ENCODE measurements at places on chromosomes 5 and 9.

- DNase-seq: no peak
These were observed 1.3 kb downstream of the SEMA6A start for GRCh38 chr5:116573279-116573701.

GRCh38 chr9:33202552-33203201 lies 35.5 kb upstream of the B4GALT1 start:
- DNase-seq: no peak

GRCh38 chr5:177357459-177358351 lies at the start of gene RGS14:
Gene RGS14 (plus strand): TSS chr5:177357924. CDS start chr5:177358025, 101 bp downstream.
- DNase-seq: peak; percentile 72

DNA sequence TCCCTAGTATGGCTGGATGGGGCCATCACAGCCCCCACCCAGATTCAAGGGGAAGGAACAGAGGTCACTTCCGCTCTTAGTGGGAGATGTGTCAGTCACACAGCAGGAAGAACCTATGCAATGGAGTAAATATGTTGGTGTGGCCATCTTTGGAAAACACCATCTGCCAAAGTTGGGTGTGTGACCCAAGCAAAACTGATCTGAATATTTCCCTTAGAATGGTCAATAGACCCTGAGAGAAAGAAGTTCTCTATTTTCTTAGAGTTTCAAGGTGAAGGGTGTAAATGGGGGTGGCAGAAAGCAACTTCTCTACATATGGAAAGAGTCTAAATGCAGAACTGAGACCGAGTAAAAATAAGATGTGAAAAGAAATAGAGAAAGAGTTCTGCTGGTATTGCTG lies 212.7 kb downstream of the ESM1 start:
- no peak for DNase-seq

GRCh38 chr5:81556809-81557208 lies 162.9 kb upstream of the ACOT12 start:
- no peak for DNase-seq

DNA sequence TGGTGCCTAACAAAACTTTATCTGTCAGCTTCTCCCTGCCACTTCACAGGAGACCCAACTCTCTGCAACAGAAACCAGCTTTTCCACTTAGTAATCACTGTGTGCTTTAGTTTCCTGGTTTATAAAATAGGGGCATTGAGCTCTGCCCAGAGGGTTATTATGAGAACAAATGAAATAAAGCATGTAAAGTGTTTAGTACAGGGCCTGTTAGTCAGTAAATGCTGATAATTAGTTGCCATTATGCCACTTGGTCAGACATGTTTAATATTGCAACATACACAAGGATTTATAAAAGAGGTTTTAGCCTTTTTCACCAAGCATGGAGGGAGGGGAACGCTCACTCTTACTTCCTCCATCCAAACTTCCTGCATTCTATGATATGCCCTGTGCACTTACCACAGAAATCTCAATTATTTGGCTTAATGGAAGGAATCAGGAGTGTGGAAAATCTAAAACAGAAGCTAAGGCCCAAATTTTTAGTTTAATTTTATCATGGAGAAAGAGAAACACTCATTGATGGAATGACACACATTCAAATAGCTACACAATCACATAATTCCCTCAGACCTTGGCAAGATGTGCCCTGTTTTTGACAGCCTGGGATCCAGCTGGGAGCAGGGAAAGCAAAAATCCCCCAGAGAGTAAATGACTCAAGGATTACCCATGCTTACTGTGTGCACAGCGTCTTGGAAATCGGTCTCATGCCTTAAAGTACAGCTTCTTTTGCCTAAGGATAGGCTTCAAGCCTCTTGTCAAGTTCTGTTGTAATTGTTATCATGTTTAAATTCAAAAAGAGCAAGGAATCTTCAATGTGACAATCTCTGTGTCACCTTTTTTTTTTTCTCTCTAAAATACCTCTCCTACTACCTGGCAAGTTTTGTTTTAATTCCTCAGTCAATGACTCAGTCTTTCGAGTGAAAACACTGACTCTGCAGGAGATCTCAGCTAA lies 34.0 kb downstream of the ZNF474 start:
- no peak for DNase-seq

DNA sequence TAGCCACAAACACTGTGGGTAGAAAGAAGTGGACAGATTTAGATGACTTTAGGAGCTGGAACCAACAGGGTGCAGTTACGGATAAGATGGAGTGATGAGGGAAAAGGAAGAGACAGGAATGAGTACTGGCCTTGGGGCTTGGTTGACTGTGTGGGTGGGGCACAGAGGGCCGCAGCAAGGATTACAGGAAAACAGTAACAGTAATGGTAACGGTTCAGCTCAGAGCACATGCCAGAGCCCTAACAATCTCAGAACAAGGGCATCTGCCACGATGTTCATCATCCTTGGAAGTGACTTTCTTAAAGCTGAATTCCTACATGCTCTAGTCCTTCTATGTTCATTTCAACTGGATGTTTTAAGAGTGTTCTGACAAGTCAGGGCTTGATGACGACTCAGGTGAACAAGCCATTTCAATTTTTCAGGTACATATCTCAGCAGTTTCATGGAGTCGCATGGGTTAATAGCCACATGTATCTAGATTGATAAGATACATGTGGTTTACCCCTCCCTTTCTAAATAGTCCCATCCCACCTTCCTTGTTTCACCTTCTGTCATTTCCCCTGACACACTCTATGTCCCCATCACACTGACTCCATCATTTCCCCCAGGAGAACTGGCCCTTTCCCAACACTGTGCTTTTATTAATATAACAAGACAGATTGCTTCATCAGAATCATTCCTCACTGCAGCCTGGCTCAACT lies 65.0 kb downstream of the CEMIP2 start:
- DNase-seq: no peak

DNA sequence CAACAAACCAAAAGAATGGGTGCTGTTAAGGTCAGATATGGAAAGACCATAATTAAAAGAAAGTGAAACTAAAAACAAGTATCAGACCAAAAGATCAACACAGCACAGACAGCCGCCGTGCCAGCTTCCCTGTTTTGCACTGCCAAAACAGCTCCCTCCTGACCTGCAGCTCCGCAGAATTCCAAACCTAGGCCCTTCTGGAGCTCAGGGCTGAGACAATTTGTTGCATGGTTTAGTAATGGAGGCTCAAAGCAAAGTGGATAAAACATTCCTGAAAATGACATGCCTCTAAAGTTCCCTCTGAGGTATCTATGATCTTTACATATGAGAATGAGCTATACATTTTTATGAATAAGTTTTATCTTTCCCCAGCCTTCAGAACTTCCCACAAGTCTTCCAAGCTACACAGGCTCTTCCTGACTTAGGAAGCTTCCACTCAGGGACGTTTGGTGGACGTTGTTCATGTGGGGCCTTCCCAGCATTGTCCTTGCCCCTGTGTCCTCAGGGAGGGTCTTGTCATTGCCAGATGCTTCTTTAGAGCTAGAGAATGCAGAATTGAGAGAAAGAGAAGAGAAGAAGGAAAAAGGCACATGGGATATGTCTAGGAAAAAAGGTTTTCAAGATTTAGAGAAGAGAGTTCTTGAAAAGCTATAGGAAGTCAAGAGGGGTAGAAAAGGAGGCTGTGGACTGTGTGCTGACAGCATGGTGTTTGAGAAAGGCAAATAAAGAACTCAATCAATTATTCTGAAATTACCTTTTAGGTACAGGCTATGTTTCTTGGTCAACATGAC lies 28.4 kb upstream of the SSBP2 start:
- peak; percentile 30 for DNase-seq

DNA sequence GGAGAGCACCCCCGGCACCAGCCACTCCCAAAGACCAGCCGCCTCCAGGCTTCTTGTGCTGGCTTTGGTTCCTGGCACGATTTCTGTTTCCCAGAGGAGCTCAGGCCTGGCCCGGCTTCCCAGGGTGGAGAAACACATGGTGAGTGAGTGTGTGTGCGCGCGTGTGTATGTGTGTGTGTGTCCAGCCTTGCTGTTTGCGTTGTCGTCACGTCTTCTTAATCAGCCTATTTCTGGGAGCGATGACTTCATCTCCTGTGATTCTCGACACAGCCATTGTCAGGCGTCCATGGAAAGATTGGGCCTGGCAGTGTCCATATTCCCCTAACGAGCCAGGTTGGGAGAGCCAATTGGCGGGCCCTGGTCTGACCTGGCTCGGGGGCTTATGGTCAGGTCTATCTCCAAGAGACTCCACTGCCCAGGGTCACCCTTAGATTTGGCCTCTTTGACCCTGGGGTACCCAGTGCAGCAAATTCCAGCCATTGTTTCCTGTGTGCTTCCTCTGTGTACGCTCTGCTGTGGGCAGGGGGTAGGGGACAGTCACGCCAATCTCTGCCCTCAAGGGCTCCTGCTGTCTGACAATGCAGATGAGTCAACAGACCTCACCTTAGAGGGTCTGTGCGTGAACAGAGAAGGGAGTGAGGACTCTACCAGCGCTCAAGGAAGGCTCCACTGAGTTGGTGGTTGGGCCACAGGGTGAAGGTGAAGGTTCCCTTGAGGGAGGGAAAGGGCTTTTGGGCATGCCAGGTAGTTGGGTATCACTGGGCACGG lies 73.8 kb downstream of the DAB2IP start:
- DNase-seq: no peak

GRCh38 chr5:36273809-36274526 lies 27.7 kb downstream of the RANBP3L start:
- no peak for DNase-seq

DNA sequence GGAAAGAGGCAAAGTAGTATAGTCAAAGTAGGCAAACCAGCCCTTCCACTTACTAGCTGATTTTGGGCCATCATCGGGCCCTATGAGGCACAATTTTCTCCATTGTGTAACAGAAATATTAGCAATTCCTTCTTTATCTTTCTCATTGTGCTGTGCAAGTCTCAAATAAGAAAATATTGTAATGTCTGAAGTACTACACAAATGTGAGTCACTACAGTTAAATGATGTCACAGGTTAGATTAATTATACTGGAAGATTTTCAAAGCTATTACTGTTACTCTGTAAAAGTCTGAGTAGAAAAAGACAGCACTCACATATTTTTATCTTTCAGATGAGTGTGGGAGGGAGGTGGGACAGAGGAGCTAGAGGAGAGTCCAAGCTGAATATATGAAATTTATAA lies 12.4 kb upstream of the TMC1 start:
- no peak for DNase-seq

DNA sequence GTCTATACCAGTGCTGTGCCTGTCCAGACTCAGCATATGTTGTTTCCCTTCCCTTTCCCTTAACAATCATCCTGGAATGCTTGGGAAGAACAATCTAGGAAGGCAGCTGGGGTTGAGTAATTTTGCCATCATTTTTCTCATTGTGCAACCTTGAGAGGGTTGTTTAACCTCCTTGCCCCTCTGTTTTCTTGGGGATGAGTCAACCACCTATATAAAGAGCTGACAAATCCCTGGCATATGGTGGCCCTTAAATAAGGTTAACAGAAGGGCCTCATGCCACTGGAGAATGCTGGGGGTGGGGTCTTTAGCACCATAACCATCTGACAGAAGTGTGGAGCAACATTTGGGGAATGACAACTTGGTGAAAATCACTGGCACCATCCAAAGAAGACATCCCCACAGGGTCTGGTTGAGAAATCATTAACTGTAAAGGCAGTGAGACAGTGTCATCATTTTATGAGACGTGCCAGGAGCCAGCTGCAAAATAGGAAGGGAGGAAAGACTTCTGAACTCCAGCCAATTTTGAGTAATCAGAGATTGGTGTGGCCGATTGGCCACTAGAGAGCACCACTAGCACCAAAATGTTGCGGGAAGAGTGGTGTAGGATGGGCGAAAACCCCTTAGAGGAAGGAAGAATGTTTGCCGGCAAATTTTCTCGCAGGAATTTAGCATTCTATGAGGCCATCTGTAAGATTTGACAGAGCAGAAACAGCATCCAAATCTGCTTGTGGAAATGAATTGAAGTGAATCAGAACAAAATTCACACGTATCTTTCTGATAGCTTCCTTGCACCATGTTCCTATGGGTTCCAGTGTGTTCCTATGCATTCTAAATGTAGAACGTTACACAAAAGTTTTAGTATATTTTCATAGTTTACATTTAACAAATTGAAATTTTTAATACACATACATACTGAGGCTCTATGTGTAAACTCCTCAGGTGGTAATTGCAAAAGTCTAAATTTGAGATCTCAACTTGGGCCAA lies 113.8 kb downstream of the MSX2 start:
- no peak for DNase-seq

GRCh38 chr5:31964007-31964360 lies 210.1 kb downstream of the GOLPH3 start:
- no peak for DNase-seq

GRCh38 chr9:70531311-70531710 lies 116.9 kb upstream of the KLF9 start:
- no peak for DNase-seq

DNA sequence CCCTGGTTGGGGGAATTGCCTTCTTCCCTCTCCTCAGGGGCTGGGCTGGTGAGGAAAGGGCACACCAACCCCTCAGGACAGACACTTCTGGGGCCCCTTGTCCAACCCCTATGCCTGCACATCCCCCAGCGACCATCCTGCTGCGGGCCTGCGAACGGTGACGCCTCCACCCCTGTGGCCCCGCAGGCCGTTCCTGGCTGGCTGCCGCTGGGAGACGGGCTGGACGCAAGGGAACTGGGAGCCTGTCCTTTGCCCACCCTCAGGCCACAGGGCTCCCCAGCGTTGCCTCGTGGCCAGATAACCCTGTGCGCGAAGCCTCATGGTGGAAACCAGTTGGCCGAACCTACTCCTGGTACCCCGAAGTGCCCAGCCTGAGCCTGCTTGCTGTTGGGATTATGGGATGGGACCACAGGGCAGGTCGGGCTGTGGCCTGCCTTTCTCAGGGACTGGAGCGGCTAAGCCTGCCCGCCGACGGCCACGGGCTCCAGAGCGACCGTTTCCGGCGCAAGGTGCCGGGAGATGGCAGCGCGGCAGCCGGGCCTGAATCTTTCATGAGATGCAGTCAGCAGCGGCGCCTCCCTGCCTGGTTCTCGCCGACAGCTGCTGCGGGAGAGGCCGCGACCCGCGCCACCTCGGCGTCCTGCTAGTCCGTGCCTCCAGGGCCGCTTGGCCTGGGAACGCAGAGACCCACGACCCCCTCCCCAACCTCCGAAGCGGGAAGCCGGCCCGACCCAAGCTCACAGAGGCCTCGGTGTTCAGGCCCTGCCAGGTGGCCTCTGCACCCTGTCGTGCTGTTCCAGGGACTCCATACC lies 6.5 kb upstream of the PITX1 start:
- DNase-seq: no peak

DNA sequence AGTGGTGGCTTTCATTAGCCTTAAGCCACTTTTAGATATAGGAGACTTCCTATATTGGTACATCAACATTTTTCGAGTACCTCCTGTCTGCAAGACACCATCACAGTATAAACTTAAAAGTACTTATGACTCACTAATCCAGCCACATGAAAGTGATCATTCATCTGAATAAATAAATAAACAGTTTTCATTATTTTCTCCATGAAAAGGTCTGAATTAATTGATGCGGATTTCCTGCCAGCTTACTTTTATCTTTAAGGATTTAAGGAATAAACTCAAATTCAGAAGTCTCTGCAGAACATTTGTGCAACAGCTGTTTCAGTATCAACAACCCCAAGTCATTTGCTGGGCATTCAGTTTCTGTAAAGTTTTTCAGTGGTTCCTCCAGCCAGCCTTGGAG lies 4.0 kb downstream of the SAP30L start:
- no peak for DNase-seq

- no peak for DNase-seq
These were observed 266.4 kb upstream of the IRX4 start for GRCh38 chr5:2149195-2149539.

GRCh38 chr9:97243606-97244005 lies 63.9 kb upstream of the CCDC180 start:
- no peak for DNase-seq

GRCh38 chr5:41831155-41831554 lies 39.1 kb downstream of the OXCT1 start:
- no peak for DNase-seq

GRCh38 chr5:54049963-54050362 lies 260.4 kb downstream of the ARL15 start:
- no peak for DNase-seq
